ENCODE measurements at places on chromosomes 2 and 18.
A peak's percentile ranks its signal among the peaks of the same experiment; 100 is the strongest.

GRCh38 chr2:203446780-203447179, 88.3 kb downstream of the RAPH1 start:
- DNase-seq, result no peak

DNA sequence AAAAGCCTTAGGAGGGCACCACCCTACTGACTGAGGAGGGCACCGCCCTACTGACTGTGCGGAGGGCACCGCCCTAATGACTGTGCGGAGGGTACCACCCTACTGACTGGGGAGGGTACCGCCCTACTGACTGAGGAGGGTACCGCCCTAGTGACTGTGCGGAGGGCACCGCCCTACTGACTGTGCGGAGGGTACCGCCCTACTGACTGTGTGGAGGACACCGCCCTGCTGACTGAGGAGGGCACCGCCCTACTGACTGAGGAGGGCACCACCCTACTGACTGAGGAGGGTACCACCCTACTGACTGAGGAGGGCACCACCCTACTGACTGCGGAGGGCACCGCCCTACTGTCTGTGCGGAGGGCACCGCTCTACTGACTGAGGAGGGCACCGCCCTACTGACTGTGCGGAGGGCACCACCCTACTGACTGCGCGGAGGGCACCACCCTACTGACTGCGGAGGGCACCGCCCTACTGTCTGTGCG, 150.2 kb upstream of the NFATC1 start:
- DNase-seq, result no peak

- DNase-seq, result peak; percentile 65
Measured at GRCh38 chr2:45014016-45014702, 4.9 kb upstream of the SIX2 start.

DNA sequence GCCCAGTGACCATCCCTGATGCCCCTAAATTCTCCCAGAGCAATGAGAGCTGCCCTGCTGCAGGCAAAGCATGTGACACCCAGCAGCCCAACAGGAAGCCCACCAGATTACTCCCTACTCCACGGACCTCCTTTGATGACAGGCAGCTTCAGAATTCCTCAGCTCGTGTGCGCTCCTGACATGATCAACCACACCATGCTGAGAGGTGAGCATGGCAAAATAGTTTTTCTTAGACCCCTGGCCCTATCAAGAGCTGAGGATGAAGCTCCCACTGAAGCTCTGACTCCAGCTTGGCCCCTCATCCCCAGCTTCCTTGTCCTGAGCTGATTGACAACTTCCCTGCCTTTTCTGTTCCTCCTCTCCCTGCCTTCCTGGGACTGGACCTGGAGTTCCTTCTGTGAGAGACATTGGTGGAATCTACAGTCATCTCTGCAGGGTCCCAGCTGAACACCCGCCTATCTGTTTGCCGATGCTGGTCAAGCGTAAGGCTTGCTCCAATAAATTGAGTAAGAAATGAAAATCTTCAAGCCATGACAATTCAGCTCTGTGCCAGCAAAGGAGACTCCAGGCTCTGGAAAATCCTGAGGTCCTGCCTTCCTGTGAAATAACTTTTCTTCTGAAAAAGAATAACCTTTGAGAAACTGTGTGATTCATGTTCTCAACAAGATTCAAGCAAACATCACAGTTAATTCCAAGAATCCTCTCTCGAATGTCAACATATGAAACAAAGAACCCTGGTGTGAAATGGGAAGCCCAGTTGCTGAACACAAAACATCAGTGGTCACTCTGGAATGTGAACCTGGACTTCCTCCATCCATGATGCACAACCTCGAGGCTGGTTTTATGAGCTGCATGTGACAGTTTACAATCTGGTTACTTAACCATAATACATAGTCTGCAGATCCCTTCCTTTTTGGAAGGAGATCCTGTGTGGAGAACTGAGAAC, 201.1 kb downstream of the SPP2 start:
- DNase-seq, result peak; percentile 99

DNA sequence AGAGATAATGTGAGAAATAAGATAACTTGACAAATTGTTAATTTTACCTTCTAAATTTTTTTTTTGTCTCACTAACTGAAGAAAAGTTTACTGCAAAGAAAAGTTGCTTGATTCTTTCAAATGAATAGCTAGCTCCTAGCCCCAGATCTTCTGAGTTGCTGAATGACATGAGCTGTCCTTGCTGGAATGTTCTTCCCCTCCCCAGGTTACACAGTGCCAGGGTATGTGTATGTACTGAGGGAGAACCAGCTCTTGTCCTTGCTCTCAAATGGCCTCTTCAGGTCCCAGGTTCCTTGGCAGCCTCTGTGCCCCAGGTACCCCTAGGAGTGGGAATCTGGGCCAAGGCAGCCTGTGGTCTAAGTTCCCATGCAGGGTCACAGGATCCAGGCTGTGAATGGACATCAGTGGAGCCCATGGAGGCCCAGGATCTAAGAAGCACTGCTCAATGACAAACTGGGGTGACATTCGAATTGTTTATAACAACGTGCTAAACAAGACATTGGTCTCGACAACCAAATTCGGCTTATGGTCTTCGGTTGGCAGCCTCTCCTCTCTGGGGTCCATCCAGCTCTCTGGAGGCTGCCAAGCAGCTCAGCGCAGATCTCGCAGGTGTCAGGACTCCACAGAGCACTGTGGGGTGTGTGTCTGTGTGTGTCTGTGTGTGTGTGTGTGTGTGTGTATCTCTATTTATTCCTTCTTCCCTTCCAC, 17.1 kb upstream of the INO80C start:
- no peak for DNase-seq

- DNase-seq, result peak; percentile 82
Measured at GRCh38 chr18:9719421-9719981, 11.4 kb downstream of the RAB31 start.

Data from fibroblast of the aortic adventitia (primary cell).